CD4-positive, alpha-beta T cell treated with Interleukin-1 beta for 1 hour (primary cell): ENCODE measurements at places on chromosomes 3 and 15.

DNA sequence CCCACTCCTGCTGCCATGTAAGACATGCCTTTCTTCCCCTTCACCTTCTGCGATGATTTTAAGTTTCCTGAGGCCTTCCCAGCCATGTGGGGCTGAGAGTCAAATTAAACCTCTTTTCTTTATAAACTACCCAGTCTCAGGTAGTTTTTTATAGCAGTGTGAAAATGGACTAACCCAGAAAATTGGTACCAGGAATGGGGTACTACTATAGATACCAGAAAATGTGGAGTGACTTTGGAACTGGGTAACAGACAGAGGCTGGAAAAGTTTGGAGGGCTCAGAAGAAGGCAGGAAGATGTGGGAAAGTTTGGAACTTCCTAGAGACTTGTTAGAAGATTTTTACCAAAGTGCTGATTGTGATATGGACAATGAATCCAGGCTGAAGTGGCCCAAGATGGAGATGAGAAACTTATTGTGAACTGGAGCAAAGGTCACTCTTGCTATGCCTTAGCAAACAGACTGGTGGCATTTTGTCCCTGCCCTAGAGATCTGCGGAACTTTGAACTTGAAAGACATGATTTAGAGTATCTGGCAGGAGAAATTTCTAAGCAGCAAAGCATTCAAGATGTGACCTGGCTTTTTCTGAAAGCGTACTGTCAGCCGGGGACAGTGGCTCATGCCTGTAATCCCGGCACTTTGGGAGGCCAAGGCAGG is 52.7 kb downstream of the TMCC1 start:
- DNase-seq = no peak

DNA sequence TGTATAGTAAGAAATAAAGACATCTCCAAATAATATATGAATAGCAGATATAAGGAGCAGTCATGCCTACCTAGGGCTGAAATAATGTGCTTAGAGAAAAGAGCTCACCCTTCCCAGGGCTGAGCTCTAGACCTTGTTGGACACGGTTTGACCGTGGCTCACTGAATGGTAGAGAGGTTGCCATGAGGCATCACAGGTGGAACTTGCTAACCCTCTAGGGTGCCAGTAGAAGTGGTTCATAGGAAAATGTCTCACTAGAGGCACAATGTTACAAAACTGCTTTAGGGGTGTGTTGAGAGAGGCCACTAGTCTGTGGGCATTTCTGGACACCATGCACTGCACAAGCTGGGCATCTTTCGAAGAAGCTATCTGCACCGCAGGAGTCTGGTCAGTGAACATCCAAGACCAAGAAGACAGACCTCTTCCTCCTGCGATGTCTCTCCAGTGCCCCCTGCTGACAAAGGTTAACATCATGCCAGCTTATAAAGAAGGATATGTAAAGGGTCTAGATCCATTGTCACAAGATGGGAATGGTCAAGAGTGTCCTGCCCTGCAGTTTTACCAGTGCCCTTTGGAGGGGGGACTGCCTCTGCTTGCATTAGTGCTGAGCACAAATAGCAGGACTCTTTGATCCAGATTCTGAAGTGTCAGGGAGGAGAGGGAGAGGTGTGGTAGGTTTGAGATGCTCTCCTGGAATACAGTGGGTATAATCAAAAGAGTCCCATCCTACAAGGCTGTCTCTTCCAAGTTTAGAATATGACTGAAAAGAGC is 266.8 kb downstream of the ZNF385D start:
- no peak for DNase-seq

DNA sequence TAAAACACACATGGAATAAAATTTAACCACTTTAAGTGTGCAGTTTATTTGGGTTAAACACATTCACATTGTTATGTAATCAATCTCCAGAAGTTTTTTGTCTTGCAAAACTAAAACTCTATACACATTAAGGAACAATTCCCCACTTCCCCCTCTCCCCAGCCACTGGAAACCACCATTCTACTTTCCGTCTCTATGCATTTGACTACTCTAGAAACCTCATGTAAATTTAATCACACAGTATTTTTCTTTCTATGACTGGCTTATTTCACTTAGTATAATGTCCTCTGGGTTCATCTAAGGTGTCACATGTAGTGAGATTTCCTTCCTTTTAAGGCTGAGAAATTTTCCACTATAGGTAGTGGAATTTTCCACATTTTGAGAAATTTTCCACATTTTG is 568.7 kb upstream of the UBE2E2 start:
- DNase-seq = no peak

GRCh38 chr3:45844616-45845015 is 2.7 kb upstream of the LZTFL1 start:
- DNase-seq = no peak

DNA sequence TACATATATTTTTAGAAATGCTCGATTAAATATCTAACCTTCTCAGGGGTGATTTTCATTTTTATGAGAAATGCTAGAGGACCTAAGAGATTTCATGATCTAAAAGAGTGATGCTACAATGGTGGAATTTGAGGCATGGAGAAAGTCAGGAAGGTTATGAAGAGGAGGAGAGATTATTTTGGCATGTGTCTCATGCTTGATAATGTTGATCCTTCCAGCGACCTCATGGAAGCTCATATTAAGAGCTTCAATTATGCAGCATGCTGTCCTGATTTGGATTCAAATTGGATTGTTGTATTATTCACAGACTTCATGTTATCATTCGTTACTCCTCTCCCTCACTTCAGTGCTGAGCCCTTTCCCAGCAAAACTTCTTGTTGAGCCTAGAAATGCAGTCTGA is 112.5 kb downstream of the RAP2B start:
- DNase-seq = no peak

GRCh38 chr3:151439652-151440125 is 21.2 kb downstream of the IGSF10 start:
- no peak for DNase-seq

DNA sequence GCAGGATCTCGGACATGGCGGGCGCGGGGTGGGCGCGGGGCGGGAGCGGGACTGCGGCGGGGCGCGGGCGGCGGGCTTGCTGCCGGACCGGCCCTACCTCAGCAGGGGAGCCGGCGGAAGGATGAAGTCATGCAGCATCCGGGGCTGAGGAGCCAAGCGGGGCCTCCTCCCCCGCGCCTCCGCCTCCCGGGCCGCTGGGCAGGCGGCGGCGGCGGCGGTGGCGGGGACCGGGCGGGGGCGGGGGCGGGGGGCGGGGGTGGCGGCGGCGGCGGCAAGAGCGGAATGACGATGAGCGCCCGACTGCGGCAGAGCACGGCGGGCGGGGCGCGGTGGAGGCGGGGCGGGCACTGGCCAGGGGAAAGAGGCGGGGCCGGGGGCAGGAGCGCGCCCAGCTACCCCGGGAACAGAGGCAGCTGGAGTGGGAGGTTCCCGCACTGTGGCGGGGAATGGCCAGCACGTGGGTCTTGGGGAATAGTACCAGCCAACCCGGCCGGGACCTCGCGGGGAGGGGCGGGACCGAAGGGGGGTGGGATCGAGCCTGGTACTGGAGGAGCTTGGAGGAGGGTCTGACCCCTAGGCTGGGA is at the start of gene CAMK2N2:
CAMK2N2 (minus strand) TSS at position 284 of the 584 bp plus-strand sequence; CDS start at position 16, 268 bp downstream.
- DNase-seq = peak; percentile 59

GRCh38 chr3:133568294-133569014 is 5.0 kb upstream of the CDV3 start:
- no peak for DNase-seq

GRCh38 chr3:122947196-122947595 is 80.4 kb downstream of the SEMA5B start:
- no peak for DNase-seq

- no peak for DNase-seq
Observed at GRCh38 chr3:38397320-38397719, 50.7 kb downstream of the XYLB start.

DNA sequence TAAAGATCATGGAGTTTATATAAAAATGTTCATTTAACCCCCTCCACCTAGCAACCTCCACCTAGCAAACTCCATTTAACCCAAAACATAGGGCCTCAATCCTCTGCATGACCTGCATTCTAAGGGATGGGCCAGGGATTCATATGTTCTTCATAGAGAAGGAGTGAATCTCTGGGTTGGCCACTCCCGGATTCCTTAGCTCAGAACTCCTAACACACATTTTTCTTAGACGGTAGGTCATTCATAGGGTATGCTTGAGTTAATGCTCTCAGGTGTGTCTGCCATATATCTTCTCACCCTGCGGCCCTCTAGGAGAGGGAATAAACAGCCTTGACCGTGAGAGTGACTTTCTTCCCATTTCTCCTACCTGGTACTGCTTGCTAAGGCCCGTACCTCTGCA is 102.0 kb upstream of the IGSF10 start:
- no peak for DNase-seq

- peak; percentile 27 for DNase-seq
Observed at GRCh38 chr15:91407269-91407889, 307.3 kb downstream of the SV2B start.

DNA sequence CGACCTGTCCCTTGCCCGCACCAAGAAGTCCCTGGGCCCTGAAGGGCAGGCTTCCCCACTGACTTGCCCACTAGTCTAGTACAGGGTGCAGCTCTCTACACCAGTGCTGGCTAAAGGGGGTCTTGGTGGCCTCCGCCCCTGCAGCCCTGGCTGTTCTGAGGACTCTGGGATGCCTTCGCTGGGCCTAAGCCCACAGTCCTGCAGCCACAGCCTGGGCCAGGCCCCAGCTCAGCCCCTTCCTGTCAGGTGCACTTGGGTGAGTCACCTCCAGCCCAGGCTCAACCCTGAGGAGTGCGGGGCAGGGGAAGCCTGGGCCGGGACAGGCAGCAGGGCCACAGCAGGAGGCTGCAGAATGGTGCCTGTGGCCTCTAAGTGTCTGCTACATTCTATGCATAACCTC is 971 bp downstream of the C3orf22 start:
- DNase-seq = no peak

DNA sequence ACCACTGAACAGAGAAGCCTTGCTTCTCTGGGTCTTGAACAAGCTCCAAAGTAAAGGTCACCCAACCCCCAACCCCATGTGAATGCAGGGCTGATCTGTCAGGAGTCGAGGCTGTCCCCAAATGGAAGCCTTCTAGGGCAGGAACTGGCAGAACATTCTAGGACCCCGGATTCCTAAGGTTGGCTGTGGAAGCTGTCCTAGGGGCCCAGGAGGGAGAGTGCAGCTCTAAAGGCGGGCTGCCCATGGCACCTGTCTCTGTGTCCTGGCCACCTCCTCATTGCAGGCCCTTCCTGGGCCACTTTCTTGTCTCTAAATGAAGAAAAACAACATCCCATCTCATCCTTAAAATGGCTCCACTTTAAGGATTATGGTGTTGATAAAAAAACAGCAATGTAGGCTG is 53.6 kb upstream of the SEC61A1 start:
- DNase-seq = no peak

DNA sequence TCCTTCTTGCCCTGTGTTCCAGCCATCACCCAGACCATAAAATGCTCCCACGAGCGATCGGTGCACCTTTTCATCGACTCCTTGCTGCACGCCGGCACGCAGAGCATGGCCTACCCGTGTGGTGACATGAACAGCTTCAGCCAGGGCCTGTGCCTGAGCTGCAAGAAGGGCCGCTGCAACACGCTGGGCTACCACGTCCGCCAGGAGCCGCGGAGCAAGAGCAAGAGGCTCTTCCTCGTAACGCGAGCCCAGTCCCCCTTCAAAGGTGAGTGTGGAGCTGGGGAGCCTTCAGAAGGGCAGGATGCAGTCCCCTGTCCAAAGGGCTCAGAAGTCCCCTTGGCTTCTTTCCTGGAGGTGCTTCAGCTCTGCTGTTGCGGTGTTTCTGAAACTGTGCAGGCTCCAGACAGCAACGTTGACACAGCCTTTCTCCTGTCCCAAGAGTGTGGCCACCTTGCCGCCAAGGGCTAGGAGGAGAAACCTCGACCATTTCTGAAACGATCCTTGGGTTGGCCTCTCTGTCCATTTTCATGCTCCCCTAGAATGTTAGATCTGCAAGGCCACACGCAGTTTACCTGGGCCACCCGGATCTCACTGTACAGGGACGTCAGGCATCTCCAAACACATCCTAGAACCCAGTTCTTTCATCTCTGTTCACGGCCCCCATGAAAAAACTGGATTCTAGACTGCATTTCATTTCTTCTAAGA is 116.7 kb downstream of the LIPC start:
- no peak for DNase-seq

- DNase-seq = no peak
Observed at GRCh38 chr3:126264381-126264780, 84.0 kb upstream of the ALDH1L1 start.

DNA sequence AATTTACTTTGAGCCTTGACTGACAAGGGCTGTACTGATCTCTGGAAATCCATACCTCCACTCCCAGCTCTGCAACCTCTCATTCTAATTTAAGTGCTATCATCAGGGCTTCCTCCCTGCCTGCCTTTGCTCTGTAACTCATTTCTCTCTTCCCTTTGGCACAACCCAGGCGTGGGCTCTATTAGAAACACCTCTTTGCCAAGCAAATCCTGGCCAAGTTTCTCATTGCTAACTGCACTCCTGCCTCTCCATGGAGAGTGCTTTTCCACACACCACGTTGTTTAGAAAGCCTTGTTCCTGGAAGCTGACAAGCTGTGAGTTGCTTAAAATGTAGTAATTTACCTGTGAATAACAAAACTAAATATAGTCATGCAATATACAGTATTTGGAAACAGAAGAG is 20.1 kb upstream of the FSTL1 start:
- DNase-seq = no peak

- no peak for DNase-seq
Observed at GRCh38 chr15:100670505-100671021, 68.2 kb downstream of the ASB7 start.

DNA sequence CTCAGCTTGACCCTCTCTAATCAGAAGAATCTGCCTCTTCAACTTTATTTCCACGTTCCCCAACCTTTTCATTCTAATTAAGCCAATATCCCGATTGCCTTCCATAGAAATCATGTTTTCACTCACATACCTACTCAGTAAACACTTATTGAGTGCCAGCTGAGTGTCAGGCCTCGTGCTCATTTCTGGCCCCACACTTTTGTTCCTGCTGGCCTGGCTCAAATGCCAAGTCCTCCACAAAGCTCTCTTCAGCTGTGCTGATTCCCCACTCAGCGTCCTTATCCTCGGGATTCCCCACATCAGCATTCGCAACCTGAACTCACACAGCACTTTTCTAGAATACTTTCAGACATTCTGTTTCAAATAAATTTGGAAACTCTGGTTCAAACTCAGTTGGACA is 68.9 kb downstream of the THBS1 start:
- DNase-seq = no peak

- DNase-seq = peak; percentile 52
Observed at GRCh38 chr3:151871639-151872468, 1.6 kb upstream of the SUCNR1 start.

- no peak for DNase-seq
Observed at GRCh38 chr3:27573138-27573537, 89.0 kb upstream of the SLC4A7 start.

DNA sequence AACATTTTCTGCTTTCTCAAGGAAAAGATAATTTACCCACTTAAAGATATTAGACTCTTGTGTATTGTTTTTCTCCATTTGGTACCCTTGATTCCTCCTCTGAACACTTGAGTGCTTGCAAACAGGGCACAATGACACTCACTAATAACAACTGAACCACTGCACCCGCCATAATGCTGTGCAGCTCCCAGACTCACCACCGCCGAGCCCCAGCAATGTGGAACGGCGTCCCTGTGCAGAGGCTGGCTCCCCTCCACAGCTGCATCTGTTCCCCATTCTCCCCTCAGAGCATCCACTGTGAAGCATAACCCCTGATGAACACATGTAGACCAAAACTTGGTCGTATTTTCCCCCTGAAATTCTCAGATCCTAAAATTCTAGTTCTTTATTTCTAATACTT is 276.2 kb upstream of the PLSCR5 start:
- no peak for DNase-seq
